Activated naive CD8-positive, alpha-beta T cell treated with anti-CD3 and anti-CD28 coated beads for 36 hours (primary cell): ENCODE measurements at places on chromosomes 16 and 17. TPM values are rescaled to one million over a fixed set of nuclear protein-coding genes. Genes with fewer than 3 reads are reported as not detected.
A peak's percentile ranks its signal among the peaks of the same experiment; 100 is the strongest.

DNA sequence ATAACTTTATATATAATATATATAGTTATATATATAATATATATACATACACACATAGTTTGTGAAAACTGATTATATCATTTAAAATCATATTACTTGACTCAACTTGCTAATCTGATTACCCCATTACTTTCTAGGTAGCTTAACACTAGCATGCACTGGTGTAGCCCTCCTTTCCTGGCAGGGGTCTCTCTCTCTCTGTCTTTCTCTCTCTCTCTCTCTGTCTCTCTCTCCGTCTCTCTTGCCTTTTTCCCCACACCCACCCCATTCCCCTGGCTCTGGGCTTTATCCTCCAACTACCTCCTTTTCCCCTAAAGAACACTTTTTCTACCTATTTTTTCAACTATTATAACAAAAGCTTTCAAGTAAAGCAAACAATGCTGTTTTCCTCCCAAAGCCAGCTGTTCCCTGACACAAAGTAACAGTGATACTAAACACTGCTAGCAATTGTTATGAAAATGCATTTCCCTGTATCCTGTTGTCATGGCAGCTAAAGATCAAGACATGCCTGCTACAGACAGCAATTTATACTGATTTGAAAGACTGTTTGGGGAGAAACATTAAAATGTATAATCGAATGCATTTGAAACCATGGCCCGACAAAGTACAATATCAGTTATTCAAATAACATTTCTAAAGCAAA is 89.4 kb downstream of the CHD9NB start:
- DNase-seq: no peak

- no peak for DNase-seq
Observed at GRCh38 chr16:61887903-61888302, 148.3 kb downstream of the CDH8 start.

Gene ITGAL
- total RNA-seq: 233 TPM

- DNase-seq: no peak
Observed at GRCh38 chr17:48433896-48434295, 3.9 kb upstream of the SKAP1 start.

DNA sequence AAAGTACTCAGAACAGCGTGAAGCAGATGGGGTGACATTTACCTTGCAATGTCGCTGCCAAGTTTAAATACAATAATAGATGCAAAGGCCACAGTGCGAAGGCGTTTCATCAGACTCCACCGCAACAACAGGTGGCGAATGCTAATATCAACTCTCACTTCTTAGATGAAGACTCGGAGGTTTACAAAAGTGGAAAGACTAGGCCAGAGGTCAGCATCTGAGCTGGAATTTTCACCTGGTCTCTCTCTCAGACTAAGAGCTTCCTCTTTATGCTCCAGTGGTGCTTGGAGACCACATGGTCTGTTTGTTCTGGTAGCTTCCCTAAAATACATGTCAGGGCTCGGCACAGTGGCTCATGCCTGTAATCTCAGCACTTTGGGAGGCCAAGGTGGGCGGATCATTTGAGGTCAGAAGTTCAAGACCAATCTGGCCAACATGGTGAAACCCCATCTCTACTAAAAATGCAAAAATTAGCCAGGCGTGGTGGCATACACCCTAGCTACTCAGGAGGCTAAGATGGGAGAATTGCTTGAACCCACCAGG is 169.1 kb downstream of the XYLT1 start:
- DNase-seq: no peak

Gene CTRB1
- not detected for total RNA-seq

DNA sequence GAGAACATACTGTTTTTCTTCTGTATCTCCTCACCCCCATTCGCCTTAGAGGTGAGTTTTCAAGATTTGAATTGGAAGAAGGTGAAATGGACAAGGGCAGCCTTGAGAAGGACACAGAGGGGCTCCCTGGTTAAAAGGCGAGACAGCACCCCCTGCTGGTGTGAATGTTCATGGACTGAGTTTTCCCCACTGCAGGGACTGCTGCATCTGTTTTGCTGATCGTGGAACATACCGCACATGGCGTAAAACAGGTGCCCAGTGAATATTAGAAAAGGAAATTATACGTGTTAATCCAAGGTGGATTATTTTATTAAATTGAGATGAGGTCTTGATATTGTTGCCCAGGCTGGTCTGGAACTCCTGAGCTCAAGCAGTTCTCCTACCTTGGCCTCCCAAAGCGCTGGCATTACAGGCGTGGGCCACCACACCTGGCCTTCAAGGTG is 54.5 kb downstream of the NDE1 start:
- DNase-seq: peak; percentile 56

DNA sequence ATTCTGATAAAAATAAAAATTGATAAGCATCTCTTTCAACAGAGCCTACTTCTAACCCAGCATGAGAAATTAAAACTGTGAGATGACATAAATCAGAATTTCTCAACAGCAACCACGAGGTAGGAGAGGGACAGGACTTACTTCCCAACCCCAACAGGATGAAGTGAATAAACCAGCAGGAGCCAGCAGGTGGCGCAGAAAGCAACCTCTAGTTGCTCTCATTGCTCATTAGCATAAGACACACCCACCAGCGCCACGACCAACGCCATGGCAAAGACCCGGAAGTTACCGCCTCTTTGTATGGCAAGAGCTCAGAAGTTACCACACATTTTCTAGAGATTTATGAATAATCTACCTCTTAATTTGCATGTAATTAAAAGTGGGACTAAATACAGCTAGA is 189.4 kb upstream of the CDH8 start:
- peak; percentile 23 for DNase-seq

DNA sequence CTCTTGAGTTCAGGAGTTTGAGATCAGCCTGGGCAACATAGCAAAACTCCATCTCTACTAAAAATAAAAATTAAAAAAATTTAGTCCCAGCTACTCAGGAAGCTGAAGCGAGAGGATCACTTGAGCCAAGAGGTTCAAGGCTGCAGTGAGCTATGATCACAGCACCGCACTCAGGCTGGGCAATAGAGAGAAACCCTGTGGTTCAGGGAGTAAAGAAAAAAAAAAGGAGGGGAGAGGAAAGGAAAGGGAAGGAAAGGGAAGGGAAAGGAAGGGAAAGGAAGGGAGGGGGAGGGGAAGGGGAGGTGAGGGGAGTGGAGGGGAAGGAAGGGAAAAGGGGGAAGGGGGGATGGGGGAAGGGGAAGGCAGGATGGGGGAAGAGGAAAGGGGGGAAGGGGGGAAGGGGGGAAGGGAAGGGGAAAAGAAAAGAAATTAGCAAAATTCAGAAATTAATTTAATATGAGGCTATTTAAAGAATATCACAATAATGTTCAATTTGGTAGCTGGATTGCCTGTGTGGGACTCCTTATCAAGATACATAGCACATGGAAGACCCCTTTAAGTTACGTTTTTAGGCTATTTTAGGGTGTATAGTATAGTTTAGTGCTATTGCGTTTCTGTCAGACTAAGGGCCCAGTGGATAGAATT is 424.3 kb downstream of the CDH8 start:
- DNase-seq: no peak

Gene CLDN6
- not detected for total RNA-seq

GRCh38 chr17:49637050-49637449 is 40.8 kb downstream of the SPOP start:
- DNase-seq: no peak

Gene KRTAP16-1
- not detected for total RNA-seq

Gene PIK3R6
- total RNA-seq: 1.0 TPM
